ENCODE measurements at places on chromosomes 1 and 21.

- DNase-seq, result peak; percentile 76
Observed at GRCh38 chr1:3069491-3070308, 697 bp downstream of the PRDM16 start.

DNA sequence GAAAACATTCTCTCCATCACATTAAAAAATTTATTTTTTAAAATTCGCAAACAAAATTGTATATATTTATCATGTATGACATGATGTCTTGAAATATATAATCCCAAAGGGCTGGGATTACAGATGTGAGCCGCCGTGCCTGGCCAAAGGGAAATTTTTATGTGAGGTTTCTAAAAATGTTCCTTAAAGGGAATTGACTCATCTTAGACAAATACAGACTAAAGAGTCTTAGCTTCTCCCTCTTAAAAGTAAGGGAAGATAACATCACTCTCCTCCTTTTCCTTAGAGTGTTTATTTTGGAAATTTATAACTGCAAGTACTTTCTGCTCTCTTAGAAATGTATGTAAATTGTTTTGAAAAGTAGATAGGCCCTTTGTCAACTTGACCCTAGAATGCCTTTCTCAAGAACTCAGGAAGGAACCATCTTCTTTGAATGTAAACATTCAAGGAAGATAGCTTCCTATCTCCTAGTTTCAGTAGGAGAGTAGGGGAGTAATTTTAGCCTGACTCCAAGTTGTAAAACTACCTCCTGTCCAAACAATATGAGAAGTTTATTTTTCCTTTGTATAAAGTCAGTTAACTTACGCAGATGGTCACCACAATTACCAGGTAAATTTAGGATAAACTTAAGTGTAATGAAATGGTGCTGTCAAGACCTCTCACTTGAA is 59.5 kb downstream of the C21orf91 start:
- no peak for DNase-seq

GRCh38 chr21:42574234-42575027 is 60.8 kb downstream of the SLC37A1 start:
- no peak for DNase-seq

DNA sequence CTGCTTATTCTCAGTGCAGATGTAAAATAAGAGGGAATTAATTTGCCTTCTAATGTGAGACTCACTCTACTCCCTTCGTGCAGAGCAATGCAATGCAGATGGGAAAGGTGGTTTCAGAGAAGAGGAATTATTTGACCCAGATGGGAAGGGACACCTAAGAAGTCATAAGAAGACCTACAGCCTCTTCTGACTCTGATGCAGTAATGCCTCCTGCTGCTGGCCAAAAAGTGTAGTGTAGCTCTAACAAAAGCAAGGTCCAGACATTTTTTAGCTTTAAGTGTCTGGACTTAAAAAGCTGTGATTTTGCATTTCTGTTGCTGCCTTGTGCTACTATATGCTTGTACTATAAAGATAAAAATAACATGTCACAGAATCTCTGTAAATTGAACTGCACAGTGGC is 501.4 kb downstream of the TTLL7 start:
- no peak for DNase-seq

- DNase-seq, result no peak
Observed at GRCh38 chr1:3773572-3774275, 1.2 kb downstream of the SMIM1 start.

GRCh38 chr1:62870148-62870547 is 86.2 kb downstream of the ATG4C start:
- no peak for DNase-seq

- DNase-seq, result no peak
Observed at GRCh38 chr21:35010447-35010846, 38.7 kb downstream of the RUNX1 start.

GRCh38 chr1:8780405-8780804 is 37.0 kb downstream of the RERE start:
- no peak for DNase-seq

DNA sequence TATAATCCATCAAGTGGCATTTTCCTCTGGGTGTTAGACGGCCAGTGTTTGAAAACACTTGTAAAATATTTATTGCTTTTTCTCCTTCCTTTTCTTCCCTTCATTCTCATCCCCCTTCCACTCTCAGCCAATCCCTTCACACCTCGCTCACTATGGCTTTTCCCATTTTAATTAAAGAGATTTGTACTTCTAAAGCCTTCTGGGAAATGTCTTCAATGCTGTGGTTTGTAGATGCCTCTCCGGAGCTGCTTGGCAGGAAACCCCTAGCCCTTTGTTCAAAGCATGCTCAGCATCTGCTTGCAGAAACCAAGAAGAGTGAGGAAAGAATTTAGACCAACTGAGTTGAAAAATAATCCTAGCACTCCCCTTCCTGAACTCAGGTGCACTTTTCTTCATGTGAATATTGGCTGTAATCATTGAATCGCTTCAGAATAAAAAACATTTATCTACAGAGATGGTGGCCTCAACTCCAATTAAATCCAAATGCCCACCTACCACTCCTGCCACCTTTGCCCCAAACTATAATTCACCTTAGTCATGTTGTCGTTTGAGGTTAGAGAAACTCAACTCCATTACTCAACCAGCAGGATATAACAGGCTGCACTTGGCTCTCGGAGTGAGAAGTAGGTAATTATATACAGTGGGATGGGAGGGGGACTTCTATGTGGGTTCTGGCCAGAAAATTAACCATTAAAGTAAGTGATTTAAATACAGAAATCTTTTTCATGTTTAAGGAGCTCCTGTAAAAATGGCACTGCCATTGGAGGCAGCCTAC is 659.4 kb upstream of the CAMK1G start:
- DNase-seq, result no peak

GRCh38 chr1:237186675-237187074 is 144.7 kb downstream of the RYR2 start:
- DNase-seq, result no peak

- DNase-seq, result no peak
Observed at GRCh38 chr1:39170731-39171667, 33.5 kb upstream of the MACF1 start.

DNA sequence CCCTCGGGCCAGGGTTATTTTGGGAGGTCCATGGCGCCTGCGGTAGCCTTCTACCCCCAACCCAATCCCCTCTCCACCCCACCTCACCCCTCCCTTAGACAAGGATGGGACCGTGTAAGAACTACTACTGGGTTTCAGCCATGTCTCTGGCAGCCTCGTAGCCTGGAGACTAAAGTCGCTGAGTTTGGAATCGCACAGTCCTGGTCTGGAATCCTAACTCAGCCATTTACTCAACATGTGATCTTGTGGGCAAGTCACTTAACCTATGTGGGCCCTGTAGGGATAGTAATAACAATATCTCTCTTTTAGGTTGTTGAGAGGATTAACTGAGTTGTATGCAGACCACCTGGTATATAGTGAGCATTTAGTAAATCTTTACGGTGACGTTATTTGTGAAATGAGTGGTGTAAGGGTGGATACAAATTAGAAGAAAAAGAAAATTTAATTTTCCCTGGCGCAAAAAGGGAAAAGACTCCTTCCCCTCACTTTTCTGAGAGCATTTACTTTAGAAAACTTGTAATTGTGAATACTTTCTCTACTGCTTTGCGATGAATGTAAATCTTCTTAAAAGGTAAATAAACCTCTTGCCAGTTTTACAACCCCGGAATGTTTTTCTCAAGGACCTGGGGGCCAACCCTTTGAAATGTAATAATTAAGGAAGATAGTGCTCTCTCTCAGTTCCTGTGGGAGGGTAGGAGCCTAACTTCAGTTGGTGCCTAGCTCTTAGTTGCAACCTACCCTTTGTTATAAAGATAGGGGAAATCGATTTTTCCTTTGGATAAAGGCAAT is 615 bp upstream of the MRPS15 start:
- peak; percentile 32 for DNase-seq

- DNase-seq, result peak; percentile 44
Observed at GRCh38 chr1:11930571-11931445, 3.7 kb upstream of the PLOD1 start.

- DNase-seq, result no peak
Observed at GRCh38 chr1:62092110-62092509, 102.5 kb upstream of the L1TD1 start.

DNA sequence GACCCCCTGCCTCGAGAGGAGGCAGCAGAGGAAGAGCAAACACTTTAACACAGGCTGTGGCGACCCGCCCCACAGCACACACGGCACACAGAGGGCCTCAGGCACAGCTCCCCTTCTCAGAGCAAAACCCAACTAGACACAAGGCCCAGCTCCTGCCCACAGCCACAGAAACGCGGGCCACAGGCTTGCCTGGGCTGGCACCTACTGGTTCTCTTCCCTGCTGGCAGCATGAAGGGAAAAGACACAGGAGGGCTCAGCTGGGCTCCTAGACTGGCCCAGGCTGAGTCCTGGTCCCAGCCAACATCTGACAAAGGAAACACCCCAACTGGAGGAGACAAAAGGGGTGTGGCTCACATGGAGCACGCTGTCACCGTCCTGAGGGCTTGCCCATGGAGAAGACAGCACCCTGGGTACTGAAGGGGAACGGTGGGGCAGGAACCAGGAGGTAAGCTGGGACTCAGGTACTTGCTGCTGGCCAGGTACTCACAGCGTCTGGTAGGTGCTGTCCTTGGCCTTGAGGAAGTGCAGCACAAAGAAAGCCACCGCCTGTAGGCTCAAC is 3.5 kb downstream of the CD164L2 start:
- no peak for DNase-seq

GRCh38 chr1:213416461-213417224 is 365.6 kb downstream of the RPS6KC1 start:
- no peak for DNase-seq

DNA sequence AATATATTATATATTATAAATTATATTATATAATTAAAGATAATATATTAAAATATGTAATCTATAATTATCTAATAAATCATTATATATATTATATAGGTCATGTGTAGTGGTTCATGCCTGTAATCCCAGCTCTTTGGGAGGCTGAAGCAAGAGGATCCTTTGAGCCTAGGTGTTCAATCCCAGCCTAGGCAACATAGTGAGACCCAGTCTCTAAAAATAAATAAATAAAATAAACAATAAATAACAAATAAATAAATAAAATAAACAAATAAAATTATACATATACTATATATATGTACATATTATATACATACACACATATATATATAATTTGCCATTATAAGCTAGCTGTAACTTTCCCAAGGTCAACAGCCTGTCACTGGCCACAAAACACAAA is 277.7 kb downstream of the SETD4 start:
- DNase-seq, result no peak

DNA sequence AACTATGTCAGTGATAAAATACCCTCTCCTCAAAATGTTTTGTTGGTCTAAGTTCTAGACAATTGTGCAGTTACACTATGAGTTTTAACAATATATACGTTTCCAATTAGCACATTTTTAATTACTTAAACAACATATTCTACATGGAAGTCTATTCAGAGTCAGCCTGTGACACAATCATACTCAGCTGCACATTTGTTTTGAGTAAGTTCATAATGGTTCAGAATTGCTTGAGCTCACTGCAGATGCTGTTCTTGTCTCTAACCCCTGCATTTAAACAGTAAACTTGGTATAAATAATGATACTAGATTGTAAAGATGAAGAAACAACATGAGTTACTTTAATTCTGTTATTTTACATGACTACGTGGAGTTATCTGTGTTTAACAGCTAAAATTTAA is 30.6 kb downstream of the CDKN2C start:
- DNase-seq, result no peak

DNA sequence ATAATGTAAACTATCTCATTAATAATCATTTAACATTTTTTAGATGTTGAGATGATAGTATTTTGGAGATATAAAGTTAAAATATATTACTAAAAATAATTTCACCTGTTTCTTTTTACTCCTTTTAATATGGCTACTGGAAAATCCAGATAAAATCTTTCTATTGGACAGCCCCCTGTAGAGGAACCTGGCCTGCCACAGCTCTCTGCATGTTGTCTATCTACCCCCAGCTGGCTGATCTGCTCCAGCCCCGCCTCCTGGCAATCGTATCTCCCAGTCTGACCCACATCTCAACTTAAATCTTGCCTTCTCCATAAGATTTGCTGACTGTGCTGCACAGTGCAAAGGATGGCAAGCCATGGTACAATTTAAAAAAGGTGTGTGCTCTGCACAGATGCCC is 182.8 kb downstream of the SIPA1L2 start:
- no peak for DNase-seq

DNA sequence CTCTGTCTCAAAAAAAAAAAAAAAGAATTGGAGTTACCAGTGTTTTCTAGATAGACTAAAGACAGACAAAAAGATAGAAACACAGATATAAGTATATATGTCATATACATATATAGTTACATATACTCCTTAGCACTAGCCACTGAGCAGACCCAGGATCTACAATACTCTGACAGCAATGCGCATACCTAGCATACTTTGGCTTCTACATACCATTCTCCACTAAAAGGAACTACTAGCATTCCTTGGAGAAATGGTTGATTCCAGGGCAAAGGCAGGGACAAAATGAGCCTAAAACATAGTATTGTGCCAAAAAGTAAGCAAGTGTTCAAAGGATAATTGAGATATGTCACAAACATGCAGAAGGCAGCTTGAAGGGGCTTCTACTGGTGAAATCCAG is 22.7 kb downstream of the SYNJ1 start:
- DNase-seq, result no peak

- DNase-seq, result no peak
Observed at GRCh38 chr1:150804671-150805070, 3.4 kb downstream of the CTSK start.

DNA sequence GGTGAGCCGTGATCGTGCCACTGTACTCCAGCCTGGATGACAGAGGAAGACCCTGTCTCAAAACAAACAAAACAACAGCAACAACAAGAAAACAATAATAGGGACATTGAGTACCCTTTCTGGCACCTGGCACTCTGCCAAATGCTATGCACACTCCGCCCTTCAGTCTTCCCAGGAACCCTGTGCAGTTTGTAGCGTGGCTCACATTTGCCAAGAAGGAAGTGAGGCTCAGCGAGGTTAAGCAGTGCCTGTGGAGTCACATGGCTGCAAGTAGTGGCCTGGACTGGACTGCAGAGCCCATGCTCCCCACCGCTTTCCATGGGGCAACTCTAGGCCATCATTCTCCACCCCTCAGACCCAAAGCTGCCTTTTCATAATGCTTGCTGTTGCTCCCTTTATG is 5.3 kb upstream of the EVA1B start:
- no peak for DNase-seq

- DNase-seq, result no peak
Observed at GRCh38 chr1:200988693-200989092, 34.8 kb downstream of the KIF21B start.

DNA sequence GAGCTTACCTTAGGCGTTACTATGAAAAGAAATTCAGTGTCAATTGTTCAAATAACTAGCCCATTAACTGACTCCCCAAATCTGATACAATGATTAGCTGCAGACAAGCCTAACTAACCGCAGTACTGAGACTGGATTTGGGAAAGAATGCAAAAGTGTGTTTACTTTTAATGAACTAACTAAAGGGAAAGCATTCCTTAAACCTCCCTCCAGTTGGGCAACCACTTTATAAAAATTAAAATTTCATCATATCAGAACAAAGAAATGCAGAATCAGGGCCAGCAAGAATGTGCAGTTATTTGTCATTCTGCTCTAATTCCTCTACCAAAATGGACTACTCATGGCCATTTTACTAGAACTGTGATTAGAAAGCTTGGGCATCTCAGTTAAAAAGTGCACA is 11.7 kb upstream of the NR5A2 start:
- no peak for DNase-seq
